ENCODE measurements at places on chromosomes 1 and 21.

GRCh38 chr1:2166254-2166653 is 28.3 kb downstream of the FAAP20 start:
- no peak for DNase-seq

DNA sequence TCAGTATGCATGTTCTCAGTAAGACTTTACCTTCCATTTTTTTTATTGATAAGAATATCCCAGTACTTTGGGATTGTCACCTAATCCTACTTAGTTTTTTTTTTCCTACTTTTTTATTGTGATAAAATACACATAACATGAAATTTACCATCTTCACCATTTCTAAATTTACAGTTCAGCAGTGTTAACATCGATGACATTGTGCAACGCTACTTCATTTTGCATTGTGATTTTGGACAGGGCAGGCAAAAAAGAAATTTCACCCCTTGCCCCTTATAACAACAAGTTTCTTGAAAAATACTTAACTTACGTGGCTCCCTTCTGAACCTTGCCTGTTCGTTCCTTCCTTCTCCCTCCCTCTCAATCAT is 92.4 kb downstream of the ATP1A1 start:
- no peak for DNase-seq

- no peak for DNase-seq
Measured at GRCh38 chr1:3462356-3463012, 8.0 kb downstream of the ARHGEF16 start.

GRCh38 chr1:151986501-151987190 is 7.0 kb downstream of the S100A10 start:
- no peak for DNase-seq

- no peak for DNase-seq
Measured at GRCh38 chr1:168360151-168361021, 79.7 kb downstream of the TBX19 start.

GRCh38 chr1:201904579-201904978 is 15.9 kb downstream of the SHISA4 start:
- DNase-seq: no peak
